IMR-90 (cell line): ENCODE measurements at places on chromosomes 3 and 15. TPM values are rescaled to one million over a fixed set of nuclear protein-coding genes. Genes with fewer than 3 reads are reported as not detected.
A peak's percentile ranks its signal among the peaks of the same experiment; 100 is the strongest.

SYNPR gene
- polyA plus RNA-seq, result not detected in 2 replicates

AZI2 gene
- 46.2 and 52.5 TPM in 2 replicates for polyA plus RNA-seq

LRRC57 gene
- 7.4 and 11.3 TPM in 2 replicates for polyA plus RNA-seq

DNA sequence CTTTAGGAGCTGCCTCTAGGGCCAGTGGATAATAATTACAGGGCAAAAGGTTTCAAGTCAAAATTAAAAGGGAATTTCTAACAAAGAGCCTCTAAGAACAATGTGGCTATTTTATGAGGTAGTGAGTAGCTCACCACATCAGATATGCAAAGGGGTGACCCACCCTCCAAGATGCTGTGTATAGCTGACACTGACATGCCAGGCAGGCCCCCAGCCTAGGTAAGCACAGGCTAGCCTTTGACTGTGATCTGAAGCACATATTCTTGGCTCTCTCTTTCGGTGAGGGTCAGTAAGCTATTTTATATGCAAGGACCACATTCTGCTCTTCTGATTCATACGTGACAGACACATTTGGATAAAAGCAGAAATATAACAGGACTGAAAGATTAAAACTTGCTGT lies 2.8 kb upstream of the THSD4 start:
- no peak overlapping the region for H3K27ac ChIP-seq
- no peak overlapping the region for H3K4me3 ChIP-seq
- H3K36me3 ChIP-seq, result no peaks in the 10 kb centered on the region
- H3K4me1 ChIP-seq, result peaks cover 19% of the 10 kb centered on the region
- no peaks in the 10 kb centered on the region for H3K27me3 ChIP-seq

- H3K4me3 ChIP-seq, result no peak overlapping the region
- no peaks in the 10 kb centered on the region for H3K36me3 ChIP-seq
- no peak overlapping the region for H3K27ac ChIP-seq
These were observed 121.2 kb upstream of the NAALADL2 start for GRCh38 chr3:174737966-174738365.

DNA sequence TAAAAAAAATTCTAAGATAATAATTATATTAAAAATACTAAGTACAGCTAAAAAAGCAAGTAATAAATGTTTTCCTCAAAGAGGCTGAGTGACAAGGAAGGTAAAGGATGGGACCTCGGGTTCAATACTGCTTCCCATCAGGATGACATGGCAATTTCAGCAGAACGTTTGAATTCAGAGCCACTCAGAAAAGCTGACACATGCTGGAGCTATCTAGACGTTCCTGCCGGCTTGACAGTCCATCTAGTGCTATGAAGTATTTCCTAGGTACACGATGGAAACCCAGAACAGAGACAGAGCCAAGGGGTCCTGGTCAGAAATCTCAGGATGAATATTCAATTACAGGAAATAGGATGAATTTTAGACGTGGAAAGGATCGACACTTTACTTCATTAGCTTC lies 361.8 kb downstream of the FGF12 start:
- no peaks in the 10 kb centered on the region for H3K36me3 ChIP-seq
- no peaks in the 10 kb centered on the region for H3K27me3 ChIP-seq
- no peak for DNase-seq
- no peaks in the 10 kb centered on the region for H3K4me1 ChIP-seq
- no peak overlapping the region for H3K4me3 ChIP-seq

DNA sequence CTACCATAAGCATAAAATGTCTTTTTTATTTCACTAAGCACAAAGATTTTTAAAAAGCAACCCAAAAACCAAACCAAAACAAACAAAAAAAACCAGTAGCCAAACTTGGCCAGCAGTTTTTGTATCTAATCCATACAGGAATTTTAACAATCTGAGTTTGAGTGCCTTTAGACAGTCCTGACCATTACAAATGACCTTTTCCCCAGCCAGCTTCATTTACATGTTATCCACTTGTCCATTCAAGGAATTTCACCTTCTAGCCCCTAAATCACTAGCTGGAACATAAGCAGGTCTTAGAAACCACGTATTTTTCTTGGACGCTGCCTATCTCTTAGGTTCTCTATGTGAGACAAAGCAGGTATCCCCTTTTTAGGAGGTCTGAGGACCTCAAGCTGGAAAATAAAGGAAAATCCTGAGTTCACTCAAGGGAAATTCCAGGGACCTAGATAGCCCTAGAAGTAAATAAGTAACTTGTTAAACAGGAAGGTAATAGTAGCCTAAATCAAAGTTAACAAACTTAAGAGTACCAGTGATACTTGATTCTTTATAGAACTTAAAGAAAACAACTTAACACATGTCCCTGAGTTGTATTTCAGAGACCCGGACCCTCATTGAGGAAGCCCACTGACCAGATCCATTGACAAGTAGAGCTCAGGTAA lies 34.2 kb downstream of the CIP2A start:
- DNase-seq, result no peak
- no peak overlapping the region for H3K27ac ChIP-seq
- no peaks in the 10 kb centered on the region for H3K27me3 ChIP-seq
- no peak overlapping the region for H3K4me3 ChIP-seq
- no peaks in the 10 kb centered on the region; the same call in 1 of the 2 replicates for H3K36me3 ChIP-seq
- peaks cover 4% of the 10 kb centered on the region; the same call in 1 of the 2 replicates for H3K4me1 ChIP-seq

GRCh38 chr15:91599261-91599660 lies 254.2 kb upstream of the SLCO3A1 start:
- H3K4me1 ChIP-seq, result no peaks in the 10 kb centered on the region
- no peaks in the 10 kb centered on the region; the same call in 1 of the 2 replicates for H3K27me3 ChIP-seq
- no peak overlapping the region for H3K27ac ChIP-seq

- H3K27ac ChIP-seq, result no peak overlapping the region; the same call in 1 of the 2 replicates
- H3K27me3 ChIP-seq, result no peaks in the 10 kb centered on the region
- DNase-seq, result peak; percentile 78
- H3K4me1 ChIP-seq, result peaks cover 19% of the 10 kb centered on the region
- H3K36me3 ChIP-seq, result no peaks in the 10 kb centered on the region
These were observed 45.1 kb upstream of the PLXND1 start for GRCh38 chr3:129651435-129652202.
